ENCODE measurements at places on chromosomes 16 and 17.

DNA sequence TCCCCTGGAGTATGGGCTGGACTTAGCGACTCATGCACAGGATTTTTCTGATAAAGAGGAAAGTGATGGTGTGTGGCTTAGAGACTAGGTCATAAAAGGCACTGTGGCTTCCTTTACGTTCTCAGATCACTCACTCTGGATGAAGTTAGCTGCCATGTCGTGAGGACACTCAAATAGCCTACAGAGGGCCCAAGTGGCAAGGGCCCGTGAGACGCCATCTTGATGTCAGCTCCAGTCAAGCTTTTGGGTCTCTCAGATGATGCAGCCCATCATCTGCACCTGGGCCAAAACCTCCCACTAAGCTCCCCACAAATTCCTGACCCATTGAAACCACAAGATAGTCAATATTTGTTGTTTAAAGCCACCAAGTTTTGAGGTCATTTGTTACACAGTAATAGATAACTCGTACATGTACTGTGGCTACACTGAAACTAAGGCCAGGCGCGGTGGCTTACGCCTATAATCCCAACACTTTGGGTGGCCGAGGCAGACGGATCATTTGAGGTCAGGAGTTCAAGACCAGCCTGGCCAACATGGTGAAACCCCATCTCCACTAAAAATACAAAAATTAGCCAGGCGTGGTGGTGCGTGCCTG, 14.7 kb downstream of the ST6GALNAC2 start:
- no peak for DNase-seq

GRCh38 chr16:10391339-10391738, 5.5 kb downstream of the ATF7IP2 start:
- DNase-seq, result no peak

DNA sequence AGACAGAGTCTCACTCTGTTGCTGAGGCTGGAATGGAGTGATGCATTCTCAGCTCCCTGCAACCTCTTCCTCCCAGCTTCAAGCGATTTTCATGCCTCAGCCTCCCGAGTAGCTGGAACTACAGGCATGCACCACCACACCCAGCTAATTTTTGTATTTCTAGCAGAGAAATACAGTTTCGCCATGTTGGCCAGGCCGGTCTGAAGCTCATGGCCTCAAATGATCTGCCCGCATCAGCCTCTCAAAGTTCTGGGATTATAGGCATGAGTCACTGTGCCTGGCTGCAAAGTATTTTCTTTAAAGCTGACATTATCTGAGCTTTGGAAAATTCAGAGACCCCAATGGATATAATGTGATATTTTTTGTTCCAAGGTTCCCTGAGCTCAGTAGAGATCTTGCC, 31.1 kb upstream of the SLC6A2 start:
- DNase-seq, result no peak

GRCh38 chr17:38881600-38882191, 11.8 kb downstream of the LASP1 start:
- DNase-seq, result no peak

- no peak for DNase-seq
Observed at GRCh38 chr17:6517062-6517461, 39.3 kb downstream of the PITPNM3 start.

DNA sequence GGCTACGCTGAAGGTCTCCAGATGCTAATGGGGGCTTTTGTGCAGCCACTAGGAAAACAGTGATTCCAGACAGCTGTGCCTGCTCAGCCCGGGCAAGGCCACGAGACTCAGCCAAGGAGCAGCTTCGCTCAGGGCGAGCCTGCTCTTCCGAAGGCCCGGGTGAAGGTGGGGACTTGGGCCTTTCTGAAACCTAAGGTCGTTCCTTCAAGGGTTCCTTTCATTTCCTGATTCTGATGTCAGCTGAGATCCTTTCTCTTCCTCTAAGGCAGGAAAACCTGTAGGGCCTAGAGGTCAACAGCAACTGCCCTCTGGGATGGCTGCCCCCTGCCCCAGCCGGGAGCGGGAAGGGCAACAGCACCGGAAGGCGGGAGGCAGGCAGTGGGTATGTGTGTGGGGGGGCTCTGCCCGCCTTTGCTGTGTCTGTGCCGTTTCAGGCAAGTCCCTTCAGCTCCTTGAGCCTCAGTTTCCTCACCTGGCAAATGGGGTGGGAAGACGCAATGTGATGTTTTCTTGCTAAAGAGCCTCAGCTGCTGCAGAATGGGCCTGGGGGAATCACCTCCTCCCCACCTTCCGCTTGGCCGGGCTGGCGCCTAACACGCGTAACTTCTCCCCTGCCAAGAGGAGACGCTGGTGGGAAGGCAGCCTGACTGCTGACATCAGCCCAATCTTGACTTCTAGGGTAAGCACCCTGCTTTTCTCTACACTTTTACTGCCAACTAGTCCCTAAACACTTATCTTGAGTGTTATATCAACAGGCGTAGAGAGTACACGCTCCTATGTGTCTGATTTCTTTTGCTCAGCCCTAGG, 32.8 kb downstream of the IRF8 start:
- no peak for DNase-seq

DNA sequence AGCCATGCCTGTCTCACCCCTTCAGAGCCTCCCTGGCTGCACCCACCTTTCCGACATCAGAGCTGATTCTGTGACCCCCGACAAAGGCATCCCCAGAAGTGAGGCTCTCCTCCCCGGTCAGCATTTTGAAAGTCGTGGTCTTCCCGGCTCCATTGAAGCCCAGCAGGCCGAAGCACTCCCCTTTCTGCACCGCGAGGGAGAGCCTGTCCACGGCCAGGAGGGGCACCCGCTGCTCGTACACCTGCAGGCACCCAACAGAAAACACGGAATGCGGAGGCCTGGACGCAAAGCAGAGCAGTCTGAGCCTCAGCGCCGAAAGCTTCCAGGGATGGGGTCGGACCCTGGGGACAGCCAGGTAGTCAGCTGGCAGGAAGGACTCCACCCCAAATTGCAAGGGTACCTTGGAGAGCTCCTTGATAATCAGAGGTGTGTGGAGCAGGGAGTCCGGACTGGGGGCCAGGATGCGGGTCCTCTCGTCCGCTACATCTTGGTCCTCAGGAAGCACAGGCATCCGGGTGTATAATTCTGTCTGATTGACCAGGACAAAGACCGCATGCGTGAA, 13.1 kb upstream of the RNPS1 start:
- DNase-seq, result no peak
